ENCODE measurements at places on chromosomes 3 and 15.

DNA sequence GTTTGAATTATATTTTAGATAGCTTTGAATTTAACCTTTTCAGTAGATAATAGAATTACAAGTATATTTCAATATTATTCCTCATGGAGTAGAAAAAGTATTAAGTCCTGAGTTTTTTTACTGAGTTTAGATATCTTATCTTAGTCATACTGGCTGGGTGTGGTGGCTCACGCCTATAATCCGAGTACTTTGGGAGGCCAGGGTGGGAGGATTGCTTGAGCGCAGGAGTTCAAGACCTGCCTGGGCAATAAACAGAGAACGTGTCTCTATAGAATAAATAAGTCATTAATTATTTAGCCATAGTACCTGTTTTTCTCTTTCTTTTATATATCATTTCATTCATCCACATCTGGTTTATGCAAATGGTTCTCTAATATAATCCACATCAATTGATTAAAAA, 9.9 kb downstream of the RAP2B start:
- DNase-seq, result no peak

- no peak for DNase-seq
Measured at GRCh38 chr15:38085931-38086568, 151.6 kb downstream of the TMCO5A start.

DNA sequence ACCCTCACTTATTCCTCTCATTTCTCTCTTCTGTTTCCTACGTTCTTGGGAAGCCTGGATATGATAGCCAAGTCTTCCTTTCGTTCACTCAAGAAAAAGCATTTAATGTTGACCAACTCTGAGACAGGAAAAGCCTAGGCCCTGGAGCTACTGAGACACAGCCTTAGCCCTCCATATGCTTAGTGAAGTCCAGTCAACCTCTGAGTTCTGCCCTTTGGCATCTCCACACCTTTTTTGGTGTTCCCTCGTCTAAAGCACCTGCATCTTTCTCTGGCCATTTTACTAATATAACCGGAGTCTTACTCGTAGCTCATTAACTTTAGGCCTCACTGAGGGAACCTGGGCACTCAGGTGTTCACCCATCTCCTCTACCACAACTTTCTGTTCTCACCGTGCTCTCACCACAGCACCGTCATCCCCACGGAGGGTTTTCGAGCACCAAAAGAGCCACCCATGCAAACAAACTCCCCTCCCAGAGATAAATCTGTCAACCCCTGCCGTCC, 632 bp downstream of the MTHFS start:
- DNase-seq, result no peak

DNA sequence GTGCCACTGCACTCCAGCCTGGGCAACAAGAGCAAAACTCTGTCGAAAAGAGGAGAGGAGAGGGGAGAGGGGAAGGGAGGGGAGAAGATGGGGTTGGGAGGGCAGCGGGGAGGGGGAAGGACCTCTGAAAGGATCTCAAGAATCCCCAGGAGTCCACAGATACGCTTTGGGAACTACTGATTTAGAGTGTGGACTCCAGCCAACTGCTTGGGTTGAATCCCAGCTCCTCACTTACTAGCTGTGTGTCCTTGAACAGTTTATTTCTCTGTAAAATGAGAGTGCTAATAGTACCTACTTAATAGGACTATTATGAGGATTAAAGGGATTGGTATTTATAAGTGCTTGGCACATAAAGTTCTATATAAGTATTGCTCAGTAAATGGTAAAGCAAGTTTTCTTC, 45.0 kb upstream of the FAH start:
- DNase-seq, result no peak

DNA sequence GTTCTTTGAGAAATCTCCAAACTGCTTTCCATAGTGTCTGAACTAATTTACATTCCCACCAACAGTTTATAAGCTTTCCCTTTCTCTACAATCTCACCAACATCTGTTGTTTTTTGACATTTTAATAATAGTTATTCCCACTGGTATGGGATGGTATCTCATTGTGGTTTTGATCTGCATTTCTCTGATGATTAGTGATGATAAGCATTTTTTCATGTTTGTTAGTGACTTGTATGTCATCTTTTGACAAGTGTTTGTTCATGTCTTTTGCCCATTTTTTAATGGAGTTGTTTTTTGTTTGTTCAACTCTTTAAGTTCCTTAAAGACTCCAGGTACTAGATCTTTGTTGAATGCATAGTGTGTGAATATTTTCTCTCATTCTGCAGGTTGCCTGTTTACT, 116.6 kb upstream of the TSC22D2 start:
- no peak for DNase-seq

- no peak for DNase-seq
Measured at GRCh38 chr15:96947296-96948229, 617.1 kb downstream of the NR2F2 start.

DNA sequence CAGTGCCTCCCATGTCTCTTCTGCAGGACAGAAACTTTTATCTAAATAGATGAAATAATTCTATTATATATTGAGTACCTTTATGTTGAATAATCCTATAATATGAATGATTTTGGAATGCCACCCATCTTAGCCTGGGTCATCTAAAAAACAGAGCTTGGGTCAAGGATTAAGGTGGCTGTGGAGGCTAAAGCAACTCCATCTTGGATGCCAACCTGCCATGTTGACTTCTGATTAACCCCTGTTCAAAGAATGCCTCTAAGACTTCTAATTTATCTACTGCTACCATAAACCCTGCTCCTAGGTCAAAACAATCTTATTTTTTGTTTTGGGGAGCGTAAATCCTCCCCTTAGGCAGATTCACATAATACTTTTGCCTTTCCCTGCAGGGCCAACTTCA, 31.5 kb upstream of the C15orf39 start:
- DNase-seq, result no peak

GRCh38 chr3:114152519-114153151, 26.2 kb downstream of the DRD3 start:
- DNase-seq, result no peak

DNA sequence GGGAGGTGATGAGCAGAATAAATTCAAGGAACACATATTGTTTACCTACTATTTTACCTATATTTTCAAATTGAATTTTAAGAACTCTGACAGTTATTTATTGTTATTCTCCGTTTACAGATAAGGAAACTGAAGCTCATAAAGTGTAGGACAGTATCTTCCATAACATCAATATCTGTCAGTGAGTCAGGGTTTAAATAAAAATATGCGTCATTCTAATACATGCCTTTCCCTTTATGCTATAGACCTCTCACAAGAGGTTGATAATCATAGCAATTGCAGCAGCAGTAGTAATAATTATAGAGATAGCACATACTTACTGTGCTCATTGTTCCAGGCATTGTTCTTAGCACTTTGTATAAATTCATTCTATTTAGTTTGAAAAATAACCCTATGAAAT, 101.1 kb downstream of the EPHA6 start:
- DNase-seq, result no peak

Measured in cerebellar nuclear complex (tissue), 1 donor.